BJ (cell line): ENCODE measurements at places on chromosomes 13 and 19.

DNA sequence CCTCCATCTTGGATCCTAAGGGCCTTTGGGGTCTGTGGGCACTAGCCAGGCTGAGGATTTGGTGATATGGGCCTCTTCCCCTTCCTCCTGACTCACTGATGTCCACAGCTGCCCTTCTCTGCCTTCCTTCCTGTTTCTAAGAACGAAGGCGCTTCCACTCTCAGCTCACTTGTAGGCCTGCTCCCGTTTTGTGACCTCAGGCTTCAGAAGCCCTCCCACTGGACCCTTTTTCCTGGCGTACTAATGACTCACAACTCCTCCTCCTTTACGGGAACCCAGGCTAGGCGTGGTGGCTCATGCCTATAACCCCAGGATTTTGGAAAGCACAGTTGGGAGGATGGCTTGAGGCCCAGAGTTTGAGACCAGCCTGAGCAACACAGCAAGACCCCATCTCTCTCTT lies 55.6 kb downstream of the TMED1 start:
- DNase-seq: no peak

- peak; percentile 52 for DNase-seq
These were observed 44.5 kb downstream of the VWA8 start for GRCh38 chr13:41916173-41916954.

DNA sequence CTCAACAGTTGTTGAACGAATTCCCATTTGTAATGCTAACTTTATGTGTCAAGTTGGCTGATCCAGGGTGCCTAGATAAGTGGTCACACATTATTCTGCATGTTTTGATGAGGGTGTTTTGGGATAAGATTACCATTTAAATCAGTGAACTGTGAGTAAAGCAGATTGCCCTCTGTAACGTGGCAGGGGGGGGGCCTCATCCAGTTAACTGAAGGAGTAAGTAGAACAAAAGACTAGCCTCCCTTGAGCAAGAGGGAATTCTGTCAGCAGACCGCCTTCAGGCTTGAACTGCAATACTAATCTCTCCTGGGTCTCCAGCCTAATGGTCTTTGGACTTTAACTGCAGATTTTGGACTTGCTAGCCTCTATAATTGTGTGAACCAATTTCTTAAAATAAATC lies 4.2 kb upstream of the TEX30 start:
- DNase-seq: no peak

DNA sequence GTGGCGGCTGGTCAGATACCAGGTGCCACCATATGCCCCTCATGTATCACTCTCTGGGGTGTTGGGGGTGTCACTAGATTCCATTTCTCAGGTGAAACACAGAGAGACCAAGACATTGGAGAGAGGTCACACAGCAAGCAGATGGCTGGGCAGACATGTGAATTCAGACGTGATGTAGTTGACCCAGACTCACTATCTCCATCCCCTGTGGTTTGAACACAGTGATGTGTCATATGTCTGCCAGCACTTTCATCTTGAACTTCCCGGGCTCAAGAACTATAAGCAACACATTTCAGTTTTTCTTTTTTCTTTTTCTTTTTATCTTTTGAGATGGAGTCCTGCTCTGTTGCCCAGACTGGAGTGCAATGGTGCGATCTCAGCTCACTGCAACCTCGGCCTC lies 16.1 kb upstream of the UPF1 start:
- DNase-seq: no peak

GRCh38 chr19:10891405-10892086 lies 20.2 kb downstream of the CARM1 start:
- DNase-seq: no peak

- no peak for DNase-seq
These were observed 385.8 kb downstream of the DLEU7 start for GRCh38 chr13:50457415-50458393.

- no peak for DNase-seq
These were observed 48.0 kb downstream of the COMP start for GRCh38 chr19:18742838-18743783.

DNA sequence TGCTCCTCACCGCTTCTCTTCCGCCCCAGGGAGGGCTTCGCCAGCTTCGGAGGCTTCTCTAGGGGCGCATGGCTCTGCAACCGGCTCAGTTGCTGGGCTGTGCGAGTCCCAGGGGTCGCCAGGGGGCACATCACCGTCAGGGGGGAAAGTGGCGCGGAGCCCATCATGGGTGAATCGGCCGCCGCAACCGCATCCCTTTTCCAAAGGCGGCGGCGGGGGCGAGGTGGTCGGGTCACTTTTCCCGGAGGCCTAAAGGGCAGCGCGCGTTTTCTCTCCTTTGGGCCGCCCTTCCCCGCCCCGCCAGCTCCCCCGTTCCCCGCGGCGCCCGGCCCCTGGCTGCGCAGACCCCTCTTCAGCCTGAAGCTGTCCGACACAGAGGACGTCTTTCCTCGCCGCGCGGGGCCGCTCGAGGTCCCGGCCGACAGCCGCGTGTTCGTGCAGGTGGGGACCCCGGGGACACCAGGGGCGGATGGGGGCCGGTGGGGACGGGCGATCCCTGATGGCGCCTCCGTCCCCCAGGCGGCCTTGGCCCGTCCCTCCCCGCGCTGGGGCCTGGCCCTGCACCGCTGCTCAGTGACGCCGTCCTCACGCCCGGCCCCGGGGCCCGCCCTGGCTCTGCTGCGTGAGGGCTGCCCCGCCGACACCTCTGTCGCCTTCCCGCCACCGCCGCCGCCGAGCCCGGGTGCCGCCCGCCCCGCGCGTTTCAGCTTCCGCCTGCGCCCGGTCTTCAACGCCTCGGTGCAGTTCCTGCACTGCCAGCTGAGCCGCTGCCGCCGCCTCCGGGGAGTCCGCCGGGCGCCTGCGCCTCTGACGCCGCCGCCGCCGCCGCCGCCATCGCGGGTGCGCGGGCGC lies 1.7 kb downstream of the TGFBR3L start:
- DNase-seq: no peak

GRCh38 chr13:32195713-32196112 lies 119.5 kb downstream of the ZAR1L start:
- no peak for DNase-seq

DNA sequence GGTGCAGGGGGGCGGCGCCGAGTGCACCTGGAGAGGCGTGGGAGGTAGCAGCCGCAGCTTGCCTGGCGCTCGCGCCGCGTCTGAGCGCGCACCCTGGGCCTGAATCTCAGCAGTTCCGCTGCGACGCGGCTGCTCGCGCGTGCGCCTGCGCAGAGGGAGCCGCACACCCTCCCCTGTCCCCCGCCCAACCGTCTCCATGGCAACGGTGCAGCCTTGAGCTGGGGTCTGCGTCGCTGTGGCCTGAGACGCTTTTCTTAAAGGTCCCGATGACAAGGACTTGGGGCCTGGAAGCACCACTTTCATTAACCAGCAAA lies at the start of gene PNMA8B:
TSS of gene PNMA8B (minus strand) at position 82 of the 314 bp plus-strand sequence. CDS start 402 bp downstream, outside the sequence.
- no peak for DNase-seq

DNA sequence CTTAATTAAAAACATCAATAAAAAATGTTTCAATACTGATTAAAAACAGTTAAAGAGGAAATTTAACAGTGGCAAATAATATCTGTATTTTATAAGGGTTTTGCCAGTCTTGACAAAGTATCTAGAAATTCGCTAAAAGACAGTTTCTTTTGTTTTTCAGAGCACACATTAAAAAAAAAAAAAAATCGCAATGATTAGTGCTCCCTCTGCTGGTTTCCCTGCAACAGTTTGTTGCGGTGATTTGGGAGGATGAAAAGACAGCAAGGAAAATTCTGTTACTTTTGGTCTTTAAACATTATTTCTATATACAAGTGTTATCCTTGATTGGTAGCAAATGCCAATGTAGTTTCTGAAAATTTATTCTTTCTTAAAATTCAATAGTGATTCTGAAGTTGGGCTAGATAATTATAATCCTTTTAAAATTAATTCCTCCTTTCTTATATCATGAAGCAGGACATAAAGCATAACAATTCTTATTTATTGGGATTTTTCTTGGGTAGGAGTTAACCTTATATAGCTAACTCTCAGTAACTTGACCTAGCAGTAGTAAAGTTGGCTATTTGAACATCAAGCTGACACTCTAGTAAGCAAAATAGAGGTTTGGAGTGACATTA lies 23.1 kb upstream of the SPRY2 start:
- no peak for DNase-seq

GRCh38 chr19:42068756-42069571 lies 1.0 kb downstream of the GRIK5 start:
- DNase-seq: no peak

DNA sequence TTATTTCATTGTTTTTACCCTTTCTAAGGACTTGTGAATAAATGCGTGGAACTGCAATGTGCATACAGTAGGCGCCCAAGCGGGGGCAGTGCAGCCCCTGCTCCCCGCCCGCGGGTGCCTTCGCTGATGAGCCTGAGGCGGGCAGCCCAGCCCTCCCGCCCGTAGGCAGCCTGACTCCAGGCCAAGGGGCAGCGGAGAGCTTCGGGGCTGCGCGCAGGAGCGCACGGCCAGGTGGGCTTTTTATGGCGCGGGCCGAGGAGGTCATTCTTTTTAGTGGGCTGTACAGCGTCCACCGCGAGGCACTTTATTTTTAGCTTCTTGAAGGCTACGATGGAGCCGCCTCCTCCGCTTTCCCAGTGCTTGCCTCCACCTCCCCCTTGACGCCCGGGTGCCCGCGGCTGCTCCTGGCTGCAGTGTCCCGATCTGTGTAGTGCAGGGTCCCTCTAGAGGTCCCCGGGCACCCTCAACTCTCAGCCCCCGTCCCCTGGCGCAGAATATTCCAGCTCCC lies 60.5 kb downstream of the CCNE1 start:
- DNase-seq: no peak

DNA sequence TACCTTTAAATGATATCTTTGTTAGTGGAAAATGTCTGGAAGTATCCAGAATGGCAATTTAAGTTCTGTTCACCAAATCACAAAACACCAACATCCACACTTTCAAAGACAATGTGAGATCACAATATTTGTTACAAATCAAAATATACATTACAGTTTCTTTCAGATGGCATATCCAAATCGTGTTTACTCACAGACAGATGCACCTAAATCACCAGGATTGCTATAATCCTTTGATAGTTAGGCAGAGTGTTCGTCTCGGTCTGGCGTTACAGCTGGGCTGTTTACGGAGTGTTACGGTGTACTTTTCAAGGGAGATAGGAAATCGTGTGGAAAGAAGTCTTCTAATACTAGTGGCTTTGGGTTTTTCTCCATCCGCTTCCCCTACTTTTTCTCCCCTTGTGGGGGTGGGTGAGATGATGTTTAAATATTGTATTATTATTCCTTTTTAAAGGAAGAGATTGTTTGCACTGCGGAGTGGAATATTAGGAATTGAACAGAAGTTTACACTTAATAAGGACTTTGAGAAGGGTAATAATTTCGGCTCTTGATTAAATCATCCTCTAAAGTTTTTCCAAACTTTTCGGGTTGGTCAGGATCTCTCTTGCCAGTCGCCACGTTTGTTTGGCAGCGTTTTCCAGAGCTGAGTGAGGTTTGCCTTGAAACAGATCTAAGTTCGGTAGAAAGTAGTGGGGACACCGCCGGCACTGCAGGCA lies 1.8 kb downstream of the MAB21L1 start:
- no peak for DNase-seq

DNA sequence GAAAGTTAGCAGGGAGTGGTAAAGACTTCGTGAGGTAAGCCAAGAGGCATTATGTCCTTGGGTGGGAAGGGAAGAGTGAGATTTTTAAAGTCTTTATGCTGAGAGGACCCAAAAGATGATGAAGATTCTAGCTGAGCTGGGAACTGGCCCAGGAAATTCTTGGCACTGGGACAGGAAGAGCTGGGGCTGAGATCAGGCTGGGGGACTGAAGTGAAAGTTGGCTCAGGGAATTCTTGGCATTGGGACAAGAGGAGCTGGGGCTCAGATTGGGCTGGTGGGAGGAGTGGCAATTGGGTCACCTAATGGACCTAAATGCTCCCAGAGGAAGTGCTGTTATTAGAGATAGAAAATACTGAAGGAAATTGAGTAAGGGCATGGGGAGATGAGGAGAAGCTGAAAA lies 8.8 kb downstream of the SCEL start:
- no peak for DNase-seq

- peak; percentile 24 for DNase-seq
These were observed 2.9 kb downstream of the WDR83 start for GRCh38 chr19:12669270-12670158.

- DNase-seq: no peak
These were observed 555.2 kb upstream of the MIR17HG start for GRCh38 chr13:90792335-90792734.

GRCh38 chr13:112761701-112762689 lies 72.2 kb downstream of the ATP11A start:
- DNase-seq: no peak

- no peak for DNase-seq
These were observed 2.9 kb downstream of the FLT3 start for GRCh38 chr13:28097503-28097902.

DNA sequence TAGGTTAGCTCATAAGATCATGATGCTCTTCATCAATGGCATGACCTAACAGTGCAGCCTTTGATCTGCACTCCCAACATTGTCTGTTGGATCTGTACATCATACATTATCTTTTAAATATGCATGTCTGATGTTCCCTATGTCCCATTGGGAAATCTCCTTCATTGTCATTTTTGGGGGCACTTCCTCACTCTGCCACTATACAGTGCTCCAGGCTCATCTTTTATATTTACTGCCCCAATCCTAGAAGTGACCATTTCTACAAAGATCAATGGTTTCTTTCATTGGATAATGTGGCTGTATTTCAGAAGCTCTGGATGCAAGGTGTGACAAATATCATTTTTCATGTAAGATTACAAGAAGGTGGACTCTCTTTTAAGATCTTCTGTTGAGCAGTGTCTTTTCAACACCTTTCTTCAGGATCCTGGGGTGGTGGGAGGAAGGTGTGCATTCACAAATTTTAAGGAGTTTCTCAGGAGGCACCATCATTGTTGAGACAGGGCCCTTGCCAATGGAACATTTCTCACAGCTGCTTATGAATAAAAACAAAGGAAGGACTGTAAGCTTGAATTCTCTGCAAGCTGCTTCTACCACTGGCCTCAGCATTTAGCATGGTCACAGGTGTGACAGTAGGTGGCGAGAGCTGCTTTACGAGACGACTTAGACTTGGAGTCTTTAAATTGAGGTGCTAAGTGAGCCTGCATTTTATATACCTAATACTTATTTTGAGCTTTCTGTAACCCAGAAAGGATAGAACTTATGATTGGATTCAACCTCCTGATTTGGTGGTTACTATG lies 403.0 kb downstream of the LMO7 start:
- DNase-seq: no peak

DNA sequence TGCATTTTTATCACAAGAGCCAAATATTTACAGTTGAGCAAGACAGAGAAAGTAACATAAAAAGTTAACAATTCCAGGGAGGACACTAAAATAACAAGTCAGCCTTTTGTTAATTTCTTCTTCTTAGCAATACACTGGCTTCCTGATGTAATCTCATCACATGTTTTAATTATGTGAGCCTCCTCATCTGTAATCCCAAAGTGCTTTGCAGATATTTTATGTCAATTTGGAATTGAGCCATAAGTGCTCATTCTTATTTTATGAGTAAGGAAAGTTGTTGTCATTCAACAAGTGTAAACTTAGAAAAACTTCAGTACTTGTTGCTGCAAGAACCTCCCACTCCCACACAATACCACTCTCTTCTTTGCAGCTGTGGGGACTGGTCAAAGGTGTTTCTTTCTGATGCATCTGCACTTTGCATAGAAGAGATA lies 223.6 kb downstream of the GPC6 start:
- DNase-seq: peak; percentile 26
